ENCODE measurements at places on chromosomes 6 and 20. TPM values are rescaled to one million over a fixed set of nuclear protein-coding genes. Genes with fewer than 3 reads are reported as not detected.

NKX2-4 gene
- not detected for total RNA-seq

CST4 gene
- total RNA-seq, result not detected

BMP5 gene
- not detected for total RNA-seq

GRCh38 chr6:124123617-124124209, 320.0 kb downstream of the NKAIN2 start:
- no peak for DNase-seq
- no peak overlapping the region for H3K4me3 ChIP-seq
- no peaks in the 10 kb centered on the region for H3K36me3 ChIP-seq
- H3K27ac ChIP-seq, result no peak overlapping the region
- no peaks in the 10 kb centered on the region for H3K27me3 ChIP-seq

- no peak for DNase-seq
- H3K4me3 ChIP-seq, result no peak overlapping the region
- H3K36me3 ChIP-seq, result no peaks in the 10 kb centered on the region
- H3K27me3 ChIP-seq, result peaks cover 34% of the 10 kb centered on the region
- no peaks in the 10 kb centered on the region for H3K4me1 ChIP-seq
Measured at GRCh38 chr6:46306431-46306830, 135.7 kb upstream of the ENPP5 start.

DNA sequence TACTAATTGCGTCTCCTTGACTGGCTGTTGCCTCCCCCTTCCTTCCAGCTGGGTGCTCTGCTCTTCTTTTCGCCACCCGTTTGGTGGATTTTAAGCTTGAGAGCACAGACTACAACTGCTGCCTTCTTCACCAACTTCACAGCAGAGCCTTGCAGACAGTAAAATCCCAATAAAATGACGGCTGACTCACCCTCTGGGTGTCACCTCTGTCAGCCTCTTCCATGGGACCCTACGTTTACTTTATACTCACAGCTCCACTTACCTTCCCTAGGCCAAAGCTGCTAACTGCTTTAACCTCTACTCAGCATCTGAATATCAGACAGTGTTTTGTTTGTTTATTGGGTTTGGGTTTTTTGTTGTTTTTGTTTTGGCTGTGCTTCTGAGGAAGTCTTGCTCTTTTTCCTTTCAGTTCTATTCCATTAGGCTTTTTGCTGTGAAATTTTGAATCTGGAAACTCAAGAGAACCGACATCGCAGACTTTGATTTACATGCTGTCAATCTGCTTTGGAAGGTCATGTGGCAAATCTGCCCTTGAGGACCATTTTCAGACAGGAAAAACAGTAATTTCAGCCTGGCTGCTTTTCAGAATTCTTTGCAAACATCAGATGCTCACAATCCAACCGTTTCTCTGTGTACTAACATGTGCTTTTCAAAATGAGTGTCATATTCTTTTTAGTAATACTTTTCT, 2.4 kb downstream of the AGPAT4 start:
- H3K4me1 ChIP-seq, result peaks cover 37% of the 10 kb centered on the region
- peak overlapping the region; percentile 34 for H3K4me3 ChIP-seq
- H3K36me3 ChIP-seq, result peaks cover 6% of the 10 kb centered on the region
- H3K27ac ChIP-seq, result peak overlapping the region; percentile 97
- no peaks in the 10 kb centered on the region for H3K27me3 ChIP-seq

DNA sequence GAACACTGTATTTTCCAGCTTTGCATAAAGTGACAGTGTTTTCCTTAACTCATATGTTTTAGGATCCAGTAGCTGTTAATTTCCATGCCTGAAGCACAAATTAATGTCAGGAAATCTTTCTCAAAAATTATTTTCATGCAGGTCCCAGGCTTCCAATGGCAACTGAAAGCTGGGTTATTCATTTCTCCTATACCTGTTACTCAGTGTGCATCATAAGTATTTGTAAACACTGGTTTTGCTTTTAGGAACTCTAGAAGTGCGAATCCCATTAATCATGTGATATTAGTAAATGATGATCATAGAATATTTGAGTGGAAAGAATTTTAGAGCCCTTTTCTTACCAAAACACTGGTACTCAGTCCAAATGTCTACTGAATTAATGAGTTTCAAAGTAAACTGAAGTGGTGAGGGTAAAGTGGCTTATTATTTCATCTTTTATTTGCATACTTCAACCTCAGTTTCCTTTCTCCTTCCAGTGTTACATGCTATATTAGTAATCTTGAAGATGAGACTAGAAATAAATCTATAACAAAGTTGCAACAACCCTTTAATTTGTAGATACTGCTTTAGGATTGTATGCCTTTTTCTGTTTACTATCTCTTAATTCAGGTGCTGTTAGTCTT, 124.0 kb downstream of the ZFAND3 start:
- H3K27me3 ChIP-seq, result no peaks in the 10 kb centered on the region
- DNase-seq, result no peak
- no peak overlapping the region for H3K27ac ChIP-seq

- no peaks in the 10 kb centered on the region for H3K27me3 ChIP-seq
- H3K36me3 ChIP-seq, result no peaks in the 10 kb centered on the region
- no peak overlapping the region for H3K27ac ChIP-seq
- no peak for DNase-seq
- H3K4me1 ChIP-seq, result no peaks in the 10 kb centered on the region
- H3K4me3 ChIP-seq, result no peak overlapping the region
Measured at GRCh38 chr6:14934844-14935243, 311.0 kb upstream of the JARID2 start.

DNA sequence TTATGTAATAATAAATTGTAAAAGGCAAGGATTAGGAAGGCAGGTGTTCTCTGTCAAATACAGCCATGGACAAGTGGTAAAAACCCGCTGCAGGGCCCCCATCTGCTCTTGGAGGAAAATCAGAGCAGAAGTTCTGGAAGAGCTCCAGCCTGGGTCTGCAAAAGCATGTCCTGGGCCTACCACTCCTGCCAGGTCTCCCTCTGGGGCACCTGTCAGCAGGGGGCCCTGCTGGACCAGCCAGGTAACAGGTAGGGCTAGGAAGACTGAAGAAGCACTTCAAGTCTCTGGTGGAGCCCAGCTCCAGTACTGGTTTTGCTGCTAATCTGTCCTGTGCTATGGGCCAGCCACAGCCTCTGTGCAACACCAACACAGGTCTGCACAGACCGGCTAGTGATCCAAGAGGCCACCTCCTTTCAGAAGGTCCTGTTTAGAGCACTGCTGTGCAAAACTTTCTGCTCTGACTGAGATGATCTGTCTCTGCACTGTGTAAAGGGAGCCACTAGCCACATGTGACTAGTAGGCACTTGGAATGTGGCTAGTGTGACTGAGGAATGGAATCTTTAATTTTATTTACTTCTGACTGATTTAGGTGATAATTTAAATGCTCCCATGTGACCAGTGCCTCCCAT, 30.2 kb downstream of the RRBP1 start:
- H3K4me1 ChIP-seq, result peaks cover 9% of the 10 kb centered on the region
- DNase-seq, result no peak
- H3K27me3 ChIP-seq, result no peaks in the 10 kb centered on the region
- H3K36me3 ChIP-seq, result peaks cover 4% of the 10 kb centered on the region
- no peak overlapping the region for H3K27ac ChIP-seq

- H3K27me3 ChIP-seq, result peaks cover 65% of the 10 kb centered on the region
- no peaks in the 10 kb centered on the region for H3K36me3 ChIP-seq
- no peak overlapping the region for H3K27ac ChIP-seq
- DNase-seq, result no peak
Measured at GRCh38 chr6:18488004-18488403, 100.9 kb downstream of the RNF144B start.

GRCh38 chr6:132785936-132786335, 12.5 kb downstream of the SLC18B1 start:
- peaks cover 5% of the 10 kb centered on the region for H3K36me3 ChIP-seq
- no peaks in the 10 kb centered on the region for H3K27me3 ChIP-seq
- no peak for DNase-seq
- H3K4me3 ChIP-seq, result no peak overlapping the region
- H3K27ac ChIP-seq, result no peak overlapping the region

DNA sequence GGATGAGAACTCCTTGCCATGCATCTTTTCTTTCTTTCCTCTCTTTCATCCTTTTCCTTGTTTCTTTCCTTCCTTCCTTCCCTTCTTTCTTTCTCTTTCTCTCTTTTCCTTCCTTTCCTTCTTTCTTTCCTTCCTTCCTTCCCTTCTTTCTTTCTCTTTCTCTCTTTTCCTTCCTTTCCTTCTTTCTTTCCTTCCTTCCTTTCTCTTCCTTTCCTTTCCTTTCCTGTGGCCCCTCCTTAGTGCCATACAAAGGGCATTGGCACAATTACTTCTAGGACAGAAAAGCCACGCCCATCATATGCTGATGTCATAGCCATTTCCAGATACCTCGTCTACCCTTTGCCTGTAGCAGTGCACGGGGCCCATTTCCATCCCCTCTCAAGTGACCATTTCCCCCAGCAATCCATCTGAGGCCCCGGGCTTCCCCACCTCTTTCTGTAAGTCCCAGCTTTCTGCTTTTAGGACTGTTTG, 2.2 kb upstream of the CENPB start:
- H3K36me3 ChIP-seq, result no peaks in the 10 kb centered on the region
- peak overlapping the region; percentile 83 for H3K27ac ChIP-seq
- peak overlapping the region; percentile 57 for H3K4me3 ChIP-seq
- no peak for DNase-seq
- H3K4me1 ChIP-seq, result peaks cover 22% of the 10 kb centered on the region
- H3K27me3 ChIP-seq, result no peaks in the 10 kb centered on the region

GRCh38 chr6:144408161-144408560, 123.0 kb downstream of the UTRN start:
- DNase-seq, result no peak
- no peak overlapping the region for H3K4me3 ChIP-seq
- peaks cover 41% of the 10 kb centered on the region for H3K4me1 ChIP-seq
- no peaks in the 10 kb centered on the region for H3K36me3 ChIP-seq

- no peak for DNase-seq
- H3K27me3 ChIP-seq, result peaks cover 28% of the 10 kb centered on the region
- H3K4me1 ChIP-seq, result peaks cover 4% of the 10 kb centered on the region
- H3K27ac ChIP-seq, result no peak overlapping the region
Measured at GRCh38 chr6:15682965-15683822, 20.4 kb upstream of the DTNBP1 start.

All from T-helper 17 cell (primary cell).